ENCODE measurements at places on chromosomes 2 and 18.

- DNase-seq: no peak
Measured at GRCh38 chr18:78517328-78517727, 462.3 kb upstream of the SALL3 start.

GRCh38 chr2:3789256-3789655 lies 85.9 kb downstream of the DCDC2C start:
- DNase-seq: no peak

GRCh38 chr2:236747426-236747825 lies 177.8 kb downstream of the ACKR3 start:
- DNase-seq: no peak

DNA sequence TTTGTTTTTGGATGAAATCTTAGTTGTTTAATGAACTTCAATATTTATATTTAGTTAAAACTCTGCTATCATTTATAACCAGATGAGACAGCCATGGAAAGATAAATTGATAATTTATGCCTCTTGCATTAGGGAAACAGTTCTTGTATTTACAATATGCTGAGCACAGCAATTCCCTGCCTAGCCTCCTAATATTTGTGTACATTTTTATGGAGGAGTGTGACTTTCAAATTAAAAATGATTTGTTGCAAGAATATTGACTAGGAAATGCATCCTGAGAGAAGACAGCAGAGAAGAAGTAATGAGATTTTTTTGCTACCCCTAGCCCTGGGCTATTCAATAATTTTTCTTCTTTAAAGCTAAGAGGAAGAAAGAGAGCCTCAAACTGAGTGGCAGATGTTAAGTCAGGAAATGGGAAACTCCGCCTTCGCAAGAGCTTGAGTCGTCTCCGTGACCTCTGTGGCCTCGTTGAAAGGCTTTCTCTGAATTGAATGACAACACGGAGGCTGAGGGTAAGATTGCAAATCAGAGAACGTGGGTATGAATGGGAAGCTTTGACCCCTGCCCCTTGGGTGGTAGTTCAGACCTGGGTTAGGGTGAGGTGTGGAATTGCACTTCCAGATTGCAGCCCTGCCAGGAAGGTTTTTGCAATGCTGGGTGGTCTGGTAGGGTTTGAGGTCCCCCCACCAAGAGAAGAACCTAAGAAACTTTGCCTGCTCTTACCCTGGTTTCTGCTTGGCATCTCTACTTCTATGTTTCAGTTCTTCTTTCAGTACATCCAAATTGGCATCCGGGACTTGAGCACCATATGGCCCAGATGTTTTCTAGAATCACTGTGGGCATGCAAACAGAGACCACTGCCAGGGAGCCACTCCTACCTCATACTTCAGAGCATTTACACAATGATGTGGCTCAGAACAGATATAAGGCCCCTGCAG lies 210.3 kb upstream of the RBMS1 start:
- DNase-seq: no peak

- DNase-seq: no peak
Measured at GRCh38 chr2:27171351-27171848, 22.6 kb downstream of the TCF23 start.

- no peak for DNase-seq
Measured at GRCh38 chr18:13370995-13371625, 152.6 kb downstream of the LDLRAD4 start.

DNA sequence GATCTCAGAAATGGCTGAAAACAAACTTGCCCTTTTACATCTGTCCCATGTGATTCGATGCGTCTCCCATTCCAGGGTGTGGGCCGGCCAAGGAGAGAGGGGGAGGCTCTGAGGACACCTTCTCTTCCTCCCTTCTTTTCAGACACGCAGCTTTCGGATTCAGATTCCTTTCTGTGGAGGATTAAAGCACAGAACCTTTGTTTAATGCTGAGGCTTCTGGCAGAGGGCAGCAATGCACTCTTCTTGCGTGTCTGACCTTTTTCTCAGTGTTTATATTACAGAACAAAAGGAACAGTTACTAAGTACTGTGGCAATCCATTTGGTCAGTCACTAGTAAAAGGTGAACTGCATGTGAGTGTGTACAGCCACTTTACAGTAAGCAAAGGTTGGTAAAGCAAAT lies 268.9 kb upstream of the CCDC68 start:
- no peak for DNase-seq

- no peak for DNase-seq
Measured at GRCh38 chr18:79814373-79814772, 16.6 kb downstream of the KCNG2 start.

DNA sequence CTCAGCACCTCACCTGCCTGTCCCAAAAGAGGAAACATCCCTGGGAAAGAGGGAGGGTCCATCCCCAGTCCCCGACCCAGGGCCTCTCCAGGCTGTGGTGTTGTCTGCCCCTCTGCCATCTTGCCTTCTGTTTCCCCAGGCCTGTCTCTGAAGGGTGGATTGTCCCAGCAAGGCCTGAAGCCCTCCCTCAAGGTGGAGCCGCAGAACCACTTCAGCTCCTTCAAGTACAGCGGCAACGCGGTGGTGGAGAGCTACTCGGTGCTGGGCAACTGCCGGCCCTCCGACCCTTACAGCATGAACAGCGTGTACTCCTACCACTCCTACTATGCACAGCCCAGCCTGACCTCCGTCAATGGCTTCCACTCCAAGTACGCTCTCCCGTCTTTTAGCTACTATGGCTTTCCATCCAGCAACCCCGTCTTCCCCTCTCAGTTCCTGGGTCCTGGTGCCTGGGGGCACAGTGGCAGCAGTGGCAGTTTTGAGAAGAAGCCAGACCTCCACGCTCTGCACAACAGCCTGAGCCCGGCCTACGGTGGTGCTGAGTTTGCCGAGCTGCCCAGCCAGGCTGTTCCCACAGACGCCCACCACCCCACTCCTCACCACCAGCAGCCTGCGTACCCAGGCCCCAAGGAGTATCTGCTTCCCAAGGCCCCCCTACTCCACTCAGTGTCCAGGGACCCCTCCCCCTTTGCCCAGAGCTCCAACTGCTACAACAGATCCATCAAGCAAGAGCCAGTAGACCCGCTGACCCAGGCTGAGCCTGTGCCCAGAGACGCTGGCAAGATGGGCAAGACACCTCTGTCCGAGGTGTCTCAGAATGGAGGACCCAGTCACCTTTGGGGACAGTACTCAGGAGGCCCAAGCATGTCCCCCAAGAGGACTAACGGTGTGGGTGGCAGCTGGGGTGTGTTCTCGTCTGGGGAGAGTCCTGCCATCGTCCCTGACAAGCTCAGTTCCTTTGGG lies 47.2 kb downstream of the BOLA3 start:
- DNase-seq: no peak

GRCh38 chr2:241198381-241199279 lies 10.2 kb downstream of the ANO7 start:
- no peak for DNase-seq

DNA sequence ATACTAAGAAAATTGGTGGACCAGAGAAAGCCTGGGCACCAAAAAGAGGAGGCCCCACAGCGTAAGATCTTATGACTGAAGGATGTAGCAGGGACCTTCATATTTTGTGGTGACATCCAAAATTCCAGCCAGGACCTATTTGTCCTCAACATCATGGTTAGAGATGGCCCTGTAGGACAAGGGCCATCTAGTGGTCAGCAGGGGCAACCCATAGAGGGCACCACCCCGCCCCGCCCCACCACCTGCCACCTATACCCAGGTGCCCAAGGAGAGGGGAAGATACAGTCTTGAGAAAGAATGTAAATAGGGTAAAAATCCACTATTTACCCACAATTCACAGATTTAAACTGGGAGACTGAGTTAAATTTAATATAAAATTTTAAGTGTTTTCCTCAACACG lies 59.6 kb upstream of the TMEM163 start:
- no peak for DNase-seq

DNA sequence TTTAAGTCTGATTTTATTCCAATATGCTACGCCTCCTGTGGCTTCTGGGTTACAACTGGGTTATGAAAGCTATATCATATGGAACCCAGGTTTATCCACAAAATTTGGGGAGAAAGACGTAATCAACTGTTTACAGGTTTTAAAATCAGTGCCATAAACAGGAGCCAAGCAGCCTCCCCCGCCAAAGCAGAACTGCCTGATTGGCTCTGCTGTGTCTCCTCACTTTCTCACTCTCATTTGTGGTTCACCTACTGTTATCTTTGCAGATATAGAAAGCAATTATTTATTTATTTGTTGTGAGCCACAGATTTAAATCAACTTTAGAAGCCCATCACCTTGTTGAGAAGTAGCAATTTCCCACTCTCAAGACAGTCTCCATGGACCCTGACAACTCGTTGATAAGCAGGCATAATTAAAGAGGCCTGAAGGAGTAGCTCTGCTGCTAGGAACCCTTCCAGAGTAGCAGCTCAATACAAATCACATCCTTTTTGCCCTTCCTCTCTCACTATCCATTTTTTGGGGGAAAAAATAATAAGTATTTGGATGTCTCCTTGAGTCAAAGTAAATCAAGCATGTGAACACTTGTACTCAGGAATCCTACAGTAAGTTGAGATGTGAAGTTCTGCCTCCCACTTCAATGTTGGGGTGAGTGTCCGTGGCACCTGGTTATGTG lies 191.0 kb upstream of the CCDC150 start:
- DNase-seq: no peak

DNA sequence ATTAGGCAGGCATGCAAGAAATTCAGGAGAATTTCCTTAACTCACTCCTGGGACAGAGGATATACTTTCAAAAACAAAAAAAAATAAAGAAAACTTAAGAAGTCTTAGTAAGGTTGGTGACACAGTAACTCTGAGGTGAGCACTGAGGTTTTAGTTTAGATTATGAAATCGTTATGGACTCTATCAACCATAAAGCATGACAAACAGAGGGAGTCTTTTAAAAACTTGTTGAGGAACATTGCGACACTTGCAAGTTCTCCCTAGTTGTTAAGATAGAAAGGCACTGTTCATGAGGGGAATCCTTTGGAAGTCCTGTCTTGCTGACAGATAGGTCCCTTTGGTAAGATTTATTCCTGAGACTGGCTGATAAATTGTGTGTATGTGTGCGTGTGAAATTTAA lies 194.3 kb upstream of the ERBB4 start:
- no peak for DNase-seq

DNA sequence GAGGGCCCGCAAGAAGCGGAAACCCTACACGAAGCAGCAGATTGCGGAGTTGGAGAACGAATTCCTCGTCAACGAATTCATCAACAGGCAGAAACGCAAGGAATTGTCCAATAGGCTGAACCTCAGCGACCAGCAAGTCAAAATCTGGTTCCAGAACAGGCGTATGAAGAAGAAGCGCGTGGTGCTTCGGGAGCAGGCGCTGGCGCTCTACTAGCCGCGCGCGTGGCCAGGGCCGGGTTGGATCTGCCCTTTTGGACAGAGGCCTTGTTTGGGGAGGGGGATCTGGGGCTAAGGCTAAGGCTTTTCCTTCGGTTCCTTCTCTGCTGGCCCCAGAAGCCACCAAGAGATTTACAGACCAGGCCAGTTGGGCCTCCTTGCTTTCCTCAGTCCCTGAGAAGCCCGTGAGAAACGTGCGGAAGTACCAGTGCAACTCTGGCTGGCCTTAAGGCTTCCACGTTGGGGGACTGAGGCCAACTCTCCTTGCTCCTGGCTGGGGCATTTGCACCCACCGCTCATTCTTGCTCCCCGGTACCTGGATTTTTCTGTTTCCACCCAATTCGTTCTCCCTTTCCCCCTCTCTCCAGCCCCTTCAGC lies 1.0 kb downstream of the HOXD12 start:
- no peak for DNase-seq

- no peak for DNase-seq
Measured at GRCh38 chr2:215136669-215137328, 1.6 kb downstream of the ABCA12 start.

- no peak for DNase-seq
Measured at GRCh38 chr18:43720041-43720440, 442.8 kb upstream of the SYT4 start.

DNA sequence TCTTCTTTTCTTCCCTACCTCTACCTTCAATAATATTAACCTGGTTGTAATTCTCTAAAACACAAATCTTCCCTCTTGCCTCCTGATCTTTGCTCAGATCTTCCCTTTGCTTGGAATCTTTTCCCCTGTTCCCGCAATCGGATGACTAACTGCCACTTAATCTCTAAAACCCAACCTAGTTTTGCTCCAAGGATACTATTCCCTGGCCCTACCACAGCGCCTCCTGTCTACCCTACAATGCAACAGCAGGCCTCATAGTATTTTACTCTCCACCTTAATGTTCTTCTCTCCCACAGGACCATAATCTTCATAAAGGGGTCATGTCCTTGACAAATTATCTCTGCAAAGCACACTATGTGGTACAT lies 246.8 kb upstream of the TNP1 start:
- no peak for DNase-seq

DNA sequence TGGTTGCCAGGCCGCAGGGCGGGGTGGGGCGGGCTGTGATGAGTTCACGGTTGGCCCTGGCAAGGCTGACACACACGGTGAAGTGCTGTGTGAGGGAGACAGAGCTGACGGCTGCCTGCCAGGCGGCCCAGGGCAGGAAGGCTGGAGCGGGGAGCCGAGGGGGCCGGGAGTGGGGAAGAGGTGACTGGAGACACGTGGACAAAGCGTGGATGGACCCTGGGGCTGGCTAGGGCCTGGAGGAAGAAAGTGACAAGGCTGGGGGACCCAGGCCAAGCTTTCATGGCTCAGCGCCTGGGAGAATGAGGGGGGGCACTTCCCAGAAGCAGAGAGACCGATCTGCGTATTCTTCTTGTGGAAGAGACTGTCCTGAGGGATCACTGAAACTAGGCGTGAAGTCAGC lies 123.2 kb downstream of the DYSF start:
- DNase-seq: no peak

DNA sequence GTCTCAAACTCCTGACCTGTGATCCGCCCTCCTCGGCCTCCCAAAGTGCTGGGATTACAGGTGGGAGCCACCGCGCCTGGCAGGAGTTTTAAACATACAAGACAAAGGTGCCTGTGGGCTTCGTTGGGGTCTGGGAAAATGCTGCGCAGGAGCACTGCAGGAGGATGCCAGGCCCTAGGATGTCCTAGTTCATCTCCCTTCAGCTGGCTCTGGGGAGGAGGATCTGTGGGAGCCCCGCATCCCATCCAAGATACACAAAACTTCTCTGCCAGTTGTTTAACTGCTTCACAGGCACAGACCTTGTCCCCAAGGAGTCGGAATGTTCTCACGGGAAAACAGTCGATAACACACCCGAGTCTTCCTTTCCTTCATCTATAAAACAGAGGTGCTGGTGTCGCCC lies 89.1 kb downstream of the POLR1A start:
- no peak for DNase-seq

DNA sequence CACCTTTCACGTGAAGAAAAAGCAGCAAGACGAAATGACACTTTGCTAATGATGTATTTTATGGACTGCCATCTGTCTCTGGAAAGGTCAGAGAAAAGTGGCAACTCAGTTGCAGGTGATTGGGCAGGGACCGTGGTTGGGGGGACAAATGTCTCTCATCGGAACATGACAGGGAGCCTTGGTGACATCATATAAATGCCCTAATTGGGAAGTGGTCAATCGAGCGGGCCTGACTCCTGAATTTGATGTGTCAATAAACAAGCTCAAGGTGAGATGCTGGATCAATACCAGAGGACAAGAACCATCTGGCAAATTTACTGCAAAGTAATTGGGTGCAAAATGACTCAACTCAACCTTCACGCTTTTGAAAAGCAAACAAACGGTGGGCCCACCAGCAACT lies 151.9 kb upstream of the SKOR2 start:
- DNase-seq: no peak

Data from stimulated activated CD4-positive, alpha-beta T cell treated with anti-CD3 and anti-CD28 coated beads, TNF-alpha, amount 100 ng/mL, for 1 hour (primary cell).